SK-N-SH treated with all-trans-retinoic acid at 6 μM for 48 hours (cell line): ENCODE measurements at places on chromosomes 4 and X.

DNA sequence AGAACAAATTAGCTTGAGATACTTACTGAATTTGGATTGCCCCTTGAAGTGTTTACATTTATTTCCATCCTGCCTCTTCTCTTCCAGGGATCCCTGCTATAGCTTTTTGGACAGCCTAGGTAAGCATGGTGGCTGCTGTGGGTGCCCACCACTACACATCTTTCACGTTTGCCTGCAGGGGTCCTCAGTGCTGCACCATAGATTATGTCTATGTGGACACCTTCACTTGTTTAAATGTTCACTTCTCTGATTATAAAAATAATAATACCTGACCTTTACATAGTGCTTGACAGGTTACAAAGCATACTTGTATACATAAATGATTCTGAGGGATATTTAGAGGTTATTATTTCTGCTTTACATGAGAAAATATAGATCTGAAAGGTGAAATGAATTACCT, 67.9 kb upstream of the SLC4A4 start:
- no peak for ATAC-seq

DNA sequence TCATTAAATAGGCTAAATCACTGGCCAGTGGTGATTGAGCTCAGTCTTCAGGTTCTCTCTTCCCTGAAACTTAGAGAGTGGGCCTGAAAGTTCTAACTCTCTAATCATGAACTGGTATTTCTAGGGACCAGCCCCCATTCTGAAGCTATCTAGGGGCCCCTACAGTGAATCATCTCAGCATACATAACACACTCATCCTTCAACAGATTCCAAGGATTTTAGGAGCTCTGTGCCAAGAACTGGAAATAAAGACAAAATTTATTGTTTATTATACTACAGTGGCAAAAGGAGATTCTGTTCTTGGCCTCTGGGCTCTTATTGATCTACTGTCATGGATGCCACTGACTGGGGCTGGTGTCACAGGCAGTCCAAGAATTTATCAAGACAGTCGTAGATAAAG, 263.8 kb upstream of the IGFBP7 start:
- no peak for ATAC-seq

DNA sequence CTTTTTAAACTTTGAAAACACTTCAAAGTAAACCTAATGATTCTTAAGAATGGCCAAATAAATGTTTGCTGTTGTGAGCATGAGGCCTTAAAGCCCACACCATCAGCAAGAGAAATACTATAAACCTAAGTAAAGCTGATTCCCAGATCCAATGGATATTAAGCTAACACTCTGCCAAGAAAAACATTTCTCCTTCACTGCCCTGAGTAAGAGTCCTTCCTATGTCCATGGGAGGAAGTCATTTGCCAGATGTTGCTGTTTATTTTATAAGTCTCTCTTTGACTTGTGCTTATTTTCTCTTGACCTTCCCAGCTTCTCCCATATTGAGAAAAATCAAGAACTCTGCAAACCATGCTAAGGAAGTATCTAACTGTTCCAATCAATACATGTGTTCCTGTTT, 154.3 kb upstream of the EDNRA start:
- no peak for ATAC-seq

GRCh38 chrX:121958886-121959285, 911.5 kb downstream of the GLUD2 start:
- ATAC-seq: no peak

DNA sequence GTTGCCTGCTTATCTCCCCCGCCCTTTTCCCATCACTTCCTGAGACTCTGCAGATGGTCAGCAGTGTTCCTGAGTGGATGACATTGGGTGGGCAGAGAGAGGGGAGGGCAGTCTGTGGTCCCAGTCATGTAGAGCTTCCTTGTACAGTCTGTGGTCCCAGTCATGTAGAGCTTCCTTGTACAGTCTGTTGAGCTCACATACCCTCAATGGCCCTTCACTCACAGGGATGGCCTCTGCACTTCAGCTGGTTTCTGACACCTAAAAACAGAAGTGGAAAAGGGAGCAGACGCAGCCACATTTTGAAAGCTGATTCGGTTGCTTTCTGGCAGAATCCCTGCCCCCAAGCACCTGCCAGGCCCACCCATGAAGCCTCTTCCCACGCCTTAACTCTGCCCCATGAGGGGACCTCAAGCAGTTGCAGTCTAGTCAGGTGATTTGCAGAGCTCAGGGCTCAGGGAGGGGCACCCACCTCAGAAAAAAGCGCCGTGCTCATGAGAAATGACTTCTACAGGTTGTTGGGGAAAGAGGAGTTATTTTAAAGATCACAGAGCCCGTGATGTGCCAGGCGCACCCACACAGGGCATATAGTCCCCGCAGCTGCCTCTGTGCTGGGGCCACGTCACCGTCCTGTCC, 3.6 kb upstream of the TMEM271 start:
- ATAC-seq: no peak

- no peak for ATAC-seq
Observed at GRCh38 chrX:51955200-51955599, 61.8 kb downstream of the MAGED1 start.

DNA sequence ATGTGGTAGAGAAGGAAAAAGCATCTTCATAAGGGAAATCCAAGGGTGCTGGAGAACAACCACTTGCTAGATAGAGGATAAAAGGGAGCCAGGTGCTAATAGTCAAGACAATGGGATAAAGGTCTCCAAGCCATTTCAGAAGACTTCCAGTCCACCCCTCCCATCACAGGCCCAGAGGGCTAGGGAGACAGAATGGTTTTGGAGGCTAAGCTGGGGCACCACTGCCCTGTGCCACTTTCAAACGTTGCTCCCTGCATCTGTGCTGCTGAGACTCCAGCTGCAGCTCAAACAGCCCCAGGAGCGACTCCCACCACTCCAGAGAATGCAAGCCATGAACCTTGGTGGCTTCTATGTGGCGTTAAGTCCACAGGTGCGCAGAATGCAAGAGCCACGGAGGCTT, 38.4 kb upstream of the HUWE1 start:
- ATAC-seq: no peak

GRCh38 chr4:139851639-139852038, 186.0 kb downstream of the MGST2 start:
- ATAC-seq: no peak

DNA sequence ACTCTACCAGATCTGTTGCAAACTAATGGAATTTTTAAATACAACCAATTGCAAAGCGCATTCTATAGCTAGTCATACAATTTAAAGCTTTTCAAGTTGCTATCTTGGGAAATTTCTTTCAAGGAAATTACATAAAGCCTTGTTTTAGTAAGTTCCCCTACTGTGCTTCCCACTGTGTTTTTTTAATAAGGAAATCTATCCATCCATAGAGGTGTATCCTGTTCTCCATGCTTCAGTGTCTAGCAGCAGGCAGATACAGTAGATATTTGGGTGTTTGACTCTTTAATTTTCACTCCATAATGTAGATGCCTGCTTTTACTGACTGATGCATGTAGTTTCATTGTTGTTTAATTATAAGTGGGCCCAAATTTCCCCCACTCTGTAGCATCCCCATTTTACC, 171.6 kb upstream of the POU3F4 start:
- ATAC-seq: no peak

GRCh38 chrX:124332481-124333424, at the start of gene TEX13D:
TEX13D (plus strand) TSS chrX:124332660; CDS start chrX:124332918, 258 bp downstream.
- ATAC-seq: no peak

- no peak for ATAC-seq
Observed at GRCh38 chr4:137794764-137795254, 262.5 kb upstream of the PCDH18 start.

DNA sequence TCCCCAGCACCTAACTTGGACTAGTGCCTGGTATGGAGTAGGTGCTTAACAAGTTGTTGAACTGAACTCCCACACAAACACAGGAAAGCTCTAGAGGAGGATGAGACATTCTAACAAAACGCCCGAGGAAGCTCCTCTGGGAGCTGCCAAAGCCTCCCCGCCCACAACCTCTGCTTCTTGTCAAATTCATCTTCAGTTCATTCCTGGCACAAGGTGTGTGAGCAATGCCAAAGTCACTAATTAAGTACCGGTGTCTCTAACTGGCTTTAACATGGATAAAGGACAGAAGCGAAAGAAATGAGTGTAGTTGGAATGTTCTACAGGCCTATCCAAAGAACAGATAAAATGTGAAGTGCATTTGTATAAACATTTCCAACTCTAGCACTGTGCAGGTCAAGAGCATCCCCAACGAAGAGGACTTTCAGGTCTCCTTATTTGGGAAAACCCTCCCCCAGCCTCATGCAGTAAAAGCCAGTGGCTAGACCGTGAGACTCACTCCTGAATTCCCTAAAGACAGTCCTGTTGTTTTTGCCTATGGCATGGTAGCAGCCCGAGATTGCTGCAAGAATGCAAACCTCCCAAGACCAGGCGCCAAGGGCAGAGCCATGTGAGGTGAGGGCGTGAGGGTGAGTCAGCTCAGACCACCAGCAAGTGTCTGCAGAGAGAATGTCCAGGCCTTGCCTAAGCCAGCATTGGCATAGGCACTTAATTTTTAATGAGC, 72.2 kb upstream of the KLF3 start:
- ATAC-seq: no peak; the same call in 2 of the 3 replicates

DNA sequence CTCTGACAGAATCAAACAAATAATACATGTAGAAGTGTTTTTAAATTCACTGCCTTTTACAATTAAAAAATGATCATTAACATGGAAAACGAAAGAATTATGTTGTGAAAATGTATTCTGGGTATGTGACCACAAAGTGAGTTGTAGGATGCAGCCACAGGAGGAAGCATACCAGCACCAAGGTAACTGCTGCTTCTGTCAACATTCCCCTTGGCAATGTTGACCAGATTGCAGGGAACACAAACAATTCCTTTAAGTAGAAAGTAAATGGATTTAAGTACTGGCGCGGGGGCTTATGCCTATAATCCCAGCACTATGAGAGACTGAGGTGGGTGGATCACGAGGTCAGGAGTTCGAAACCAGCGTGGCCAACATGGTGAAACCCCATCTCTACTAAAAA, 1877.9 kb upstream of the PCDH7 start:
- no peak for ATAC-seq

DNA sequence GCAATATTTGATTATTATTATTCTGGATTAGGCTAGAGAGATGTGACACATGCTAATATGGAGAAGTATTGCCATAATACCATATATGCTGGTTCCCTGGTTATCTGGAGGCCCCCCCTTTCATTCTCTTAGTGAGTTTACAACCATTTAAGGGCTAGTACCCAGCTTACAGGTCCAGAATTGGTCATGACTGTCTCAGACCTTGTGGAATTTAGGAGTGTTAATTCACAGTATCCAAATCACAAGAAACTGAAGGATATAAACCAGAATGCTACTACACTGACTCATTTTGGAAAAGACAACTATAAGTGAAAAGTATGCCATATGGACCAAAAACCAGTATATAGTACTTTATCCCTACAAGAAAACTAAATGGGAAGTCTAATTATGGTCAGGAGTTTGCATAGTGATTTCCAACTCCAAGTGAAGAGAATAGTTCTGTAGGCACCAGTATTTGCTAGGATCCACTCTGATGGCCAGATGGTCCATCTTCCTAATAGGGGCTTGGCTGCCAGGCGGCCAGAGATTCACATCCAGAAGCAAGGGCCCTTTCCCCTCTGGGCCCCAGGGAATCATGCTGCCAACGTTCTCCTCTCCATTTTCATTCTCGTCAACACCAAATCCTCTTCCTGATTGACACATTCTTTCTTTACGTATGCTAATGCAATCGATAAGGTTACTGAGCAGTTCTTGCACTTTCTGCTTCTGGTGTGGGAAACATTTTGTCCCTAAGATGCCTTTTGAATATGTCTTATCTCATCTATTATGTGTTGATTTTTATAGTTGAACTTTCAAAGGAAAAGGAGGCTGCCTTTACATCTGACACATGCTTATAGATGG, 123.6 kb downstream of the SHROOM3 start:
- no peak; the same call in 2 of the 3 replicates for ATAC-seq

DNA sequence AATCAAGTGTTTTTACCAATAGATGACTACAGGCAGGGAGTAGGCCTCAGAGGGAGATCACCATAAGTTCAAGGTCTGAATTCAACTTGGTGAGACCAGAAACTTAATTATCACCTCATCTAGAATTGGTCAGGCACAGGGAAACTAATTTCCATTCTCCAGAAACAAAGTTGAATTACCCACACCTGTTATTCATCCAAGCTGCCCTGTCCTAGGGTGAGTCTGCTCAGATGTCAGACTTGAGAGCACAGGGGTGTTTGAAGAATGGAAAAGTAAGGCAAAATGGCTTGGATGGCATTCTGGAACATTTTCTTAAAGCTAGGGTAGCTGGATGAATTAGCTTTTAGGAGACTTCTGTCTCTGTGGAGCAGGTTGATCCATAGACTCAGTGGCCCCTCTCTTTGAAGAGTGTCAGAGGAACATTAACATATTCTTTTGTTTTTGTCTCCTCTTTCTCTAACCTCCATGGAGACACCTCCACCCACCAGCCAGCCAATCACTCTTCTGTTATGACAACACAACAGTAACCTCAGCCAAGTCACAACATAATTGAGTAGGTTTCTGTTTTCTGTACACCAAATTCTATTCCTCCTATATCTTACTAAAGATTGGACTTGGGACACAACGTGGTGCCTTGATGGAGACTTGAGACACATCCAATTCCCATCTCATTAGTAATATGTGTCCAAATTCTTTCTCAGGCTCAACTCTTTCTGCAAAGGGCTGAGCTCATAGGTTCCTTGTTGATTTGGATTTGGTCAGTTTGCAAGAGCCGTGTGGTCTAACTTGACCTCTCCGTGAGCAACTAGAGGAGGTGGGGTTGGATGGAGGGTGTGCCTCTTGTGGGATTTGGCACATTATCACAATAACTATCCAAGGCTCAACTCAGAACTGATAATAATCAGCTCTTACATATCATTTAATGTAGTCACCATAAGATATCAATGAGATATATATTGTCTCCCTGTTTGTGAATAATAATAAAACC, 45.1 kb downstream of the VSIG4 start:
- no peak for ATAC-seq

- no peak for ATAC-seq
Observed at GRCh38 chrX:48890296-48890925, 7.2 kb downstream of the TIMM17B start.

- no peak for ATAC-seq
Observed at GRCh38 chr4:104743215-104743653, 248.5 kb upstream of the CXXC4 start.

- no peak for ATAC-seq
Observed at GRCh38 chrX:153312842-153313241, 8.7 kb downstream of the PNMA6F start.
